ENCODE measurements at places on chromosomes 2 and 18.

DNA sequence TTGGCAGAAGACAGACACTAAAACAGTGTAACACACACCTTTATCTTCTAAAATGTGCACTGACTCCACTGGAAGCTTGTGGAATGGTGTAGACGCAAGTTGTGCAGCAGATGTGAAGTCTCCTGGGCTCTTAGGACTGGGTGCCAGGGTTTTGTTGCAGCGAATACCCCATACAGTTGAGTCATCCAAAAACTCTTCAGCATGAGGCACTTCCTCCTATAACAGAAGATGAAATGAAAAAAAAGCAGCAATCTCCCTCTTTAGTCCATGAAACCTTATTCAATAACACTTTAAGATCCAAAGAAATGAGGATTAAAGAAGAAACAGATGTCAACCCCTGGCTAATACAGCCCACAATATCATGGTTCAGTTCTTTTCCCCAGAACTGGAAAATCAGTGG, 22.2 kb downstream of the BUB1 start:
- peaks cover 11% of the 10 kb centered on the region for H3K4me1 ChIP-seq
- DNase-seq, result no peak
- H3K4me3 ChIP-seq, result no peak overlapping the region
- no peak overlapping the region for H3K27ac ChIP-seq
- peaks cover 39% of the 10 kb centered on the region for H3K36me3 ChIP-seq

DNA sequence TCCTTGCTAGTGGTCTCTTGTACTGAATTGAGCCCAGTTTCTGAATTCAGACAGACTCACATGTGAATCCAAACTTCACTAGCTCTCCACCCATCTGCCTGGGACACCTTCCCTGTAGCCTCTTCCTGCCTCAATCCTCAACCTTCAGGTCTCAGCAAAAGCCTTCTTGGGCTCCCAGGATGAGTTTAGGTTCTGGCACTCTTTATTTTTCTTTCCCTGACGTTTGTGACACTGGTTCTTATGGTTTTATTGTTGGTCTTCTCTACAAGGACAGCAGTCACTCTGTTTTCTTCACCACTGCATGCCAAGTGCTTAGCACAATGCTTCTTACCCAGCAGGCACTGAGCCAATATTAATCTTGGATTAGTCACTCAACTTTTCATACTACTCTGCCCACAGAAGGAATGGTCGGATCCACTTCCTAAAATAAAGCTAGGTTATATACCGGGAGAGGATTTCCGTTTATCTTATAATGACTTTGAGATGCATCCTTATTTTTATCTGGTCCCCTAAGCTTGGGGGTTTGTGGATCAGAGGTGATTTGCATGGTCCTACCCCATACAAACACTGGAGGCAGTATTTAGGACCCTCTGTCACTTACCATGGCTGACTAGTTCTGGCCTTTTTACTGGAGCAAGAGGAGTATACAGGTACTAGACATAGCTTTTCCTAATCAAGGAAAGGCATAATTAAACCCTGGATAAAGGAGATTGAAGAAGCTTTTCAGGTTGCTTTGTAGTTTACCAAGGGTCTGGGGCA, 186.3 kb downstream of the MYCN start:
- DNase-seq, result no peak
- no peak overlapping the region for H3K4me3 ChIP-seq
- H3K4me1 ChIP-seq, result no peaks in the 10 kb centered on the region
- H3K27me3 ChIP-seq, result no peaks in the 10 kb centered on the region
- H3K27ac ChIP-seq, result no peak overlapping the region

- peak overlapping the region; percentile 72 for H3K27ac ChIP-seq
- H3K4me1 ChIP-seq, result peaks cover 44% of the 10 kb centered on the region
- no peak overlapping the region for H3K4me3 ChIP-seq
- DNase-seq, result no peak
These were observed 52.4 kb downstream of the LIMS1 start for GRCh38 chr2:108586631-108587030.

DNA sequence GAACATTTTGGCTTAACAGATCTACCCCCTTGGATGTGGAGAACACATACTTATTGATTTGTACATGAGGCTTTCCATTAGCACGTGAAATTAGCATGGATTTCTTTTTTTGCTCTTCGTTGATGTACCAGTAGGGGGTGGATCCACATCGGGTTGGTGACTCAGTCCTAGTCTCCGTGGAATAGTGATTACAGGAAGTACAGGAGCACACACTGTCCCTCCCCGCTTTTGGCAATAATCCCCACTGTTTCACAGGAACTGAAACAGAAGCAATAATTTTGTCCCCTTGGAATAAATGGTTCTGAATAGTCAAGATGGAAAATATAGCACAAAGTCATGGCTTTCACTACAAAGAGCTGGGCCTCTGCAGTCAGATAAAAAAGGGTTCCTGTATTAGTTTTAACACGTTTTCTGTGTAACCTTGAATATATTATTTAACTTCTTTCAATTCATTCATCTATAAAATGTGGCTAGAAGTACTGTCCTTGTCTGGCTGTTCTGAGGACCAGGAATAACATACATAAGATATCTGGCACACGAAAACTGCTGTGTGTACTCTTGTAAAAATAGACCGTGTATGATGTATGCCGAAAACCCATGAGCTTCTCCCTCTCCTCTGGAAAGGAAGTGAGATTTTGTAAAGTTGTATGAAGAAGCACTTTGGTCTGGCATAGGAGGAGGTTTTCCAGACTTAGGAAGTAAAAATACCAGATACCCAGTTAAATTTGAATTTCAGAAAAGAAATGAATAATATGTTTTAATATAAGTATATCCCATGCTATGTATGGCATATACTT, 229.2 kb downstream of the GALR1 start:
- no peak for DNase-seq
- H3K27ac ChIP-seq, result no peak overlapping the region
- peaks cover 33% of the 10 kb centered on the region for H3K27me3 ChIP-seq
- no peak overlapping the region for H3K4me3 ChIP-seq
- H3K36me3 ChIP-seq, result no peaks in the 10 kb centered on the region
- H3K4me1 ChIP-seq, result no peaks in the 10 kb centered on the region

GRCh38 chr2:128370468-128371247, 52.0 kb upstream of the HS6ST1 start:
- no peak overlapping the region for H3K4me3 ChIP-seq
- no peaks in the 10 kb centered on the region for H3K36me3 ChIP-seq
- DNase-seq, result peak; percentile 53
- H3K4me1 ChIP-seq, result peaks cover 18% of the 10 kb centered on the region
- H3K27ac ChIP-seq, result no peak overlapping the region

DNA sequence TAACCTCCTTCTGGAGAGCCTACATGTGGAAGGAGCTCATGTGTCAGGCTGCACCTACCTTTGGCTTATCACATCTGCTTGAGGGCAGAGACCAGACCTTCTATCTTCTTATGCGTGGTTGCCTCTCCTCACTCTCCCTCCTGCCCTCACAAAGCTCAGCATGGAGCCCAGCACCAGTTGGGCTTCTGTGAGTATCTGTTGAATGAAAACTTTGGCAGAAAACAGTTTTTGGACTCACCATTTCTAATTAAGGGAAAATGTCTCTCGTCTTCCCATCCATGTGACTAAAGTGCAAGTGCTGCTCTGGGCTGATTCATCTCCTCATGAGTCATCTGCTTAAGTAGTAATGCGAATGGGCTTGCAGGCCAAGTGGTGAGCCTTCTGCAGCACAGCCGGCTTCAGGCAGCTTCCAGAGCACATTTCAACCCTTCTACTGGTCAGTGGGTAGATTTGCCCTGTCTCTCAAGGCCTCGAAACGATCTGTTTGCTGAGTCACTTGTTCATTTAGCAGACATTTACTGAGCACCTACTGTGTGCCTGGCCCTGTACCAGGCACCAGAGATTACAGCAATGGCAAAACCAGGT, 102.6 kb downstream of the VSNL1 start:
- no peaks in the 10 kb centered on the region for H3K27me3 ChIP-seq
- peaks cover 6% of the 10 kb centered on the region for H3K4me1 ChIP-seq
- no peaks in the 10 kb centered on the region for H3K36me3 ChIP-seq
- no peak overlapping the region for H3K4me3 ChIP-seq
- no peak overlapping the region for H3K27ac ChIP-seq

DNA sequence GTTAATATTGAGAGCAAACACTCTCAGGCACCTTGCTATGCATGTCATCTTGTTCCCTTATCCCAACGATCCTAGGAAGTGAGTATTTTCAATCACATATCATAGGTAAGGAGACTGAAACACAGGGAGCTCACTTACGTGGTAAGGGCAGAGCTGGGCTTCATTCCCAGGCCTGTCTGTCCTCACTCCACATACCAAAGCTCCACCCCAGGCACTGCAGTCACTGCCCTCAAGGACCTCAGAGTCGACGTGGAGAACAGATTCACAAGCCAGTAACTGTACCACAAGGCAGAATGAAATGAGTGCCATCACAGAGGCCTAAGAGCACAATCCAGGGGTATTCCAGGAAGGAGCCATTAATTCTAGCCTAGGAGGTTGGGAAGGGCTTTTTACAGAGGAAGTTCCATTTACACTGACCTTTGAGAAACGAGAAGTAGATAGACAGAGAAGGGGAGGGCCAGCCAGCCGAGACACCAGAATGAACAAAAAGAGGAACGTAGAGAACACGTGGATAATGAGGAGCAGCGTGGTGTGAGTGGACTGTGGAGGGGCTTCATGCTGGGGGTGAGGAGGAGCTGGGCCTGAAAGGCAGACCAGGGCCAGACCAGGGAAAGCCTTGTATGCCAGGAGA, 48.6 kb downstream of the KIAA2012 start:
- H3K4me3 ChIP-seq, result no peak overlapping the region
- peaks cover 20% of the 10 kb centered on the region for H3K27me3 ChIP-seq
- no peaks in the 10 kb centered on the region for H3K36me3 ChIP-seq
- H3K27ac ChIP-seq, result no peak overlapping the region
- no peak for DNase-seq

DNA sequence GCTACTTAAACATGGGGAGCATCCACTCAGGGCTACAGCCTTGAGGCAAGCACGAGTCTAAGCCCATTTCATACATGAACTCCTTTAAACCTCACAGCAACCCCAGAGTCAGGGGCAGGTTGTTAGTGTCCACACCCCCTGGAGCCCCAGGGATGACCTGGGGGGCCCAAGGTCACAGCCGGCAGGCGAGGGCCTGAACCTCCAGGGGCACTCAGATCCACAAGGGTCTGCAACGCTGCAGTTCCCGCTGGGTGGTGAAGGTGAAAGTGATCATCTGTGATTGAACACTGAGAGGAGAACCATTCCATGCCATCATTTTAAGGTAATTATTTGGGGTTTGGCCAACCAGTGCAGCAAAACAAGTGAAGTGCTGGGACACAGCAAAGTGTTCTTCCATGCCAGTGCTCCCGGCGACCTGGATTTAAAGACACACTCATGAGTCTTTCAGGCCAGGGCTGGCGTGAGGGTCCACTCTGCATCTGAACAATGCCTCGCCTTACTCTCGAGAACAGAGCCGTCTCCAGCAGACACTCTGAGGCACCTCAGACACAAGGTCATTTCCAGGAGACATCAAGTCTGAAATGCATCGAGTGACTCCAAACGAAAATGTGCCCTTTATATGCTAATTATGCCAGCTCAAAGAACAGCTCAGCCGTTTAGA, 61.6 kb upstream of the SNTG2 start:
- H3K36me3 ChIP-seq, result no peaks in the 10 kb centered on the region
- DNase-seq, result no peak
- peaks cover 22% of the 10 kb centered on the region for H3K27me3 ChIP-seq
- no peak overlapping the region for H3K27ac ChIP-seq
- no peaks in the 10 kb centered on the region for H3K4me1 ChIP-seq

DNA sequence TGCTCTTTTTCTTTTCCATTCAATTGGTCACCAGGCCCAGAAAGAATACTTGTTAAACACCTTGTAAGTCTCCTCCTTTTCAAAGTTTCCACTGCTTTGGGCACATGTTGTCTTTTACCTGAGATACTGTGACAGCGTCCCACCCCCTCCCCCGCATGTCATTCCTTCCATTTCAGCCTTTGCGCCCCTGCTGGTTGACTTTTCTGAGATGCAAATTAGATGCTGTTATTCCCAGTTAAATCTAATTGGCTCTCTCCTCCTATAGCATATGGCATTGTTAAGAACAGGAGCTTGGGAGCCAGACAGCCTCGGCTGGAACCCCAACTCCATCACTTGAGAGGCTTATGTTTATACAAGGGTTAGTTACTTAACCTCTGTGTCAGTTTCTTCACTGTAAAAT, 80.3 kb upstream of the GAREM1 start:
- H3K27me3 ChIP-seq, result peaks cover 23% of the 10 kb centered on the region
- no peak overlapping the region for H3K4me3 ChIP-seq
- H3K4me1 ChIP-seq, result no peaks in the 10 kb centered on the region
- no peaks in the 10 kb centered on the region for H3K36me3 ChIP-seq
- no peak overlapping the region for H3K27ac ChIP-seq

GRCh38 chr18:12307701-12308385, at the start of gene TUBB6:
Gene TUBB6 (plus strand): TSS chr18:12308241. CDS start chr18:12308293, 52 bp downstream.
- H3K27me3 ChIP-seq, result peaks cover 34% of the 10 kb centered on the region
- H3K27ac ChIP-seq, result no peak within 1 kb of the TSS
- peaks cover 12% of the 10 kb centered on the region for H3K36me3 ChIP-seq
- peak within 1 kb of the TSS; percentile 58 for H3K4me3 ChIP-seq
- peaks cover 5% of the 10 kb centered on the region for H3K4me1 ChIP-seq

- H3K27me3 ChIP-seq, result peaks cover 2% of the 10 kb centered on the region
- H3K27ac ChIP-seq, result no peak overlapping the region
- no peaks in the 10 kb centered on the region for H3K4me1 ChIP-seq
These were observed 307.2 kb downstream of the FBXO15 start for GRCh38 chr18:73840319-73840945.

- H3K27me3 ChIP-seq, result no peaks in the 10 kb centered on the region
- no peak for DNase-seq
- H3K4me3 ChIP-seq, result no peak overlapping the region
- peaks cover 17% of the 10 kb centered on the region for H3K4me1 ChIP-seq
- H3K36me3 ChIP-seq, result peaks cover 2% of the 10 kb centered on the region
These were observed 39.7 kb downstream of the L3MBTL4 start for GRCh38 chr18:6374935-6375529.

DNA sequence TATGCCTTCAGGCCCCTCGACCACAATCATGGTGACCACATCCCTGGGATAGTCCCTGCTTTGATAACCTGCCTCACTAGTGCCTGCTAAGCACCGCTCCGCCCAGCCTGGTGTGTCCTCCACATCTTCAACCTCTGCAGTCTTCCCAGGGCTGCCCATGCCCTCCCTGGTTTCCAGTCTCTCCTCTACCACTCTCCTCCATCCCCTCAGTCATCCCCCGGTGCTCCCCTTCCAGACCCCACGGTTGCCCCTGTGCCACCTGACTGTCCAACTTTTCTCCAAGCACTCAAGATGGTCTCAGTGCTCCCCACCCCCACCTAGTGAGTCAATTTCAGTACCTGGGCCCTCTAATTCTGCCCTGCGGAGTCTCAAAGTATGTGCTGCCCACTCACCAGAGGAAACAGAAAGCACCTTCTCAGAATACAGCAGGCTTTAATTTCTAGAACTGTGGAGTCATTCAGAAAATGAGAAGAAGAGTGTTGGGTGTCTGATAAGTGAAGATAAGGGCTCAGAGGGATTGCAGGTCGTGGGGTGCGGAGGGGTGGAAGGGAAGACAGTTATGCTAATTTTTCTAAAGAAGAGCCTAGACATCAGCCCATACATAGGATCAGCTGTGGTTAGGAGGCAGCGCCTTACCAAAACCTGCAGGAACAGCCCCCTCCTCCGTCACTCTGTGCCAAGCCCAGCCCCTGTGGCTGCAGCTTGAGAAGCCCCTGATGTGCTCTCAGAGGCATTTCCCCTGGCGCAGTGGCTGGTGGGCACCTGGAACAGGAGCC, 53.6 kb upstream of the CAB39 start:
- no peaks in the 10 kb centered on the region for H3K27me3 ChIP-seq
- H3K36me3 ChIP-seq, result no peaks in the 10 kb centered on the region
- H3K4me3 ChIP-seq, result peak overlapping the region; percentile 90
- peak overlapping the region; percentile 99 for H3K27ac ChIP-seq

- H3K27ac ChIP-seq, result no peak overlapping the region
- H3K4me3 ChIP-seq, result no peak overlapping the region
- H3K27me3 ChIP-seq, result peaks cover 25% of the 10 kb centered on the region
- no peaks in the 10 kb centered on the region for H3K36me3 ChIP-seq
- H3K4me1 ChIP-seq, result no peaks in the 10 kb centered on the region
- DNase-seq, result no peak
These were observed 48.6 kb downstream of the TMEM18 start for GRCh38 chr2:628651-629050.
